ENCODE measurements at places on chromosomes 7 and 10. TPM values are rescaled to one million over a fixed set of nuclear protein-coding genes. Genes with fewer than 3 reads are reported as not detected.

- ATAC-seq, result no peak
- peaks cover 11% of the 10 kb centered on the region for H3K27me3 ChIP-seq
- H3K4me3 ChIP-seq, result no peak overlapping the region
These were observed 7.9 kb upstream of the PLEKHS1 start for GRCh38 chr10:113743594-113743993.

DNA sequence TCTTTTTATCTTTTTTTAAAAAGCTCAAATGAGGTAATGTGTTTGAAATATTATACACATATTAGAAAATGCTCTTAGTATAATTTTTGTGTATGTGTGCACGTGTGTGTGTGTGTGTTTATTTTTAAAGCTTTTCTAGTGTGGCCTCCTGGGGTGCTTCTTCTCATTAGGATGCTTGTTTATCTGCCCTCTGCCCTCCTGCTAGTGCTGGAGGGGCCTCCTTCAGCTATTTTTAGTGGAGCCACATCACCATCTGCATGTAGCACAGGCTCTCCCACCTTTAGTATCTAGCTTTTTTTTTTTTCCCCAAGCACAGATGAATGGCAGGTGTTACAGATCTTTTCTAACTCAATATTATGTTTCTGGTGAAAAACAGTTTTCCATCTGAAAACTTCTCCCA, 155.7 kb upstream of the TMEM229A start:
- no peaks in the 10 kb centered on the region for H3K27me3 ChIP-seq
- H3K4me3 ChIP-seq, result no peak overlapping the region
- no peaks in the 10 kb centered on the region for H3K4me1 ChIP-seq

GRCh38 chr10:37146443-37146842, 21.0 kb downstream of the ANKRD30A start:
- no peaks in the 10 kb centered on the region for H3K36me3 ChIP-seq
- no peak overlapping the region for H3K4me3 ChIP-seq
- no peak for ATAC-seq
- H3K27me3 ChIP-seq, result no peaks in the 10 kb centered on the region

DNA sequence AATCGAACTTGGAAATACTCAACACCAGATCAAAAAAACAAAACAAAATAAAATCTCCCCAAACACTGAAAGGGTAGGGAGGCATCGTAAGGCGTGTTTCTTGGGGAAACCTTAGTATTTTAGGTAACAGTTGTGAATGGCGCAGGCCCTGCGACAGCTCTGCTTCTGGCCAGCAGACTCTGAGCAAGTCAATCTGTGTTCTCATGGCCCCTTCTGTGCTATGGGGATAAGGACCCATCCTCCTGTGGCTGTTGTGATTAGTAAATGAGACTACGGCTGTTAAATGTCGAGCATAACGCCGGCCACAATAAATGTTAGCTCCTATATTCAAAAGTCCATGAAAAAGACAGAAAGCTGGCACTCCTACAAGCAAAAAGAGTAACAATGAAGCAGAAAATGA, 27.0 kb downstream of the RPP38 start:
- ATAC-seq, result no peak
- H3K4me1 ChIP-seq, result peaks cover 24% of the 10 kb centered on the region
- peak overlapping the region; percentile 65 for H3K4me3 ChIP-seq
- peak overlapping the region; percentile 95 for H3K27ac ChIP-seq

DNA sequence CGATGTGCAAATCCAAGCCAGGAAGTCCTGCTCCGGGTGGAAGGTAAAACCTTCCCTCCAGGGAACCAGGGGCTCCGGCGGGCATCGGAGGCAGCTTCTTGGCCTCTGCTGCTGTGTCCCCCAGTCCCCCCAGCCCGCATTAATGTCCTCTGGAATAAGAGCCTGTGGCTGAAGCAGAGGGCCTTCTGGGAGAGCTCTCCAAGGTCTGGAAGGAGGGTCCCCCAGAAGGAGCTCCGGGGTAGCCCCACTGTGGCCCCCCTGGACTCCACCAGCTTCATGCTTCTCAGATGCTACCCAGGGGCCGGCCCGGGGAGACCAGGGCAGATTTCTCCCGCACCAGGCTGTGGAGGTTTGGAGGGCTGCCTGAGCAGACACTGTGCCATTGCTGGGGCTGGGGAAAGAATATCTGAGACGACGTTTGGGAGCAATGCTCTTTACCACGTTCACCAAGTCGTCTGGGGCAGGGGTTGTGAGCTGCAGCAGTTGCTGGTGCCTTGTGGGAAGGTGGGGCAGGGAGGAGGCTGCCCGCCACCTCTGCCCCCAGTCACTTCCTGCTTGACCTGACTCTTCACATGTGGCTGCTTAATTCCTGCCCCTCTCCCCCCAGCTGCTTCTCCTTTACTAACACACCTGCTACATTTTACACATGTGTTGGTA, 8.3 kb downstream of the ZNF853 start:
- peaks cover 12% of the 10 kb centered on the region for H3K4me1 ChIP-seq
- peak overlapping the region; percentile 85 for H3K27ac ChIP-seq
- H3K36me3 ChIP-seq, result no peaks in the 10 kb centered on the region
- ATAC-seq, result peak; percentile 51

The OIT3 gene
- total RNA-seq, result not detected

- H3K4me1 ChIP-seq, result no peaks in the 10 kb centered on the region
- no peak for ATAC-seq
- no peak overlapping the region for H3K4me3 ChIP-seq
- H3K27me3 ChIP-seq, result no peaks in the 10 kb centered on the region
- no peak overlapping the region for H3K27ac ChIP-seq
These were observed 269.0 kb upstream of the ETV1 start for GRCh38 chr7:14258441-14258840.

The ARL3 gene
- total RNA-seq, result 14.7 TPM
